Ovary (tissue), 10 donors: ENCODE measurements at places on chromosomes 3 and 15. TPM values are rescaled to one million over a fixed set of nuclear protein-coding genes. Genes with fewer than 3 reads are reported as not detected.

Gene GALNT15
- 33.7 TPM for polyA plus RNA-seq

Gene SRGAP3
- polyA plus RNA-seq = 2.1 TPM

GRCh38 chr3:61832375-61833229 lies 271.2 kb downstream of the PTPRG start:
- no peak for DNase-seq

GRCh38 chr15:76312540-76313174 lies 1.4 kb upstream of the ETFA start:
- no peak for DNase-seq

Gene RYR3
- 0.79 TPM for polyA plus RNA-seq

Gene CPLX3
- polyA plus RNA-seq = not detected

DNA sequence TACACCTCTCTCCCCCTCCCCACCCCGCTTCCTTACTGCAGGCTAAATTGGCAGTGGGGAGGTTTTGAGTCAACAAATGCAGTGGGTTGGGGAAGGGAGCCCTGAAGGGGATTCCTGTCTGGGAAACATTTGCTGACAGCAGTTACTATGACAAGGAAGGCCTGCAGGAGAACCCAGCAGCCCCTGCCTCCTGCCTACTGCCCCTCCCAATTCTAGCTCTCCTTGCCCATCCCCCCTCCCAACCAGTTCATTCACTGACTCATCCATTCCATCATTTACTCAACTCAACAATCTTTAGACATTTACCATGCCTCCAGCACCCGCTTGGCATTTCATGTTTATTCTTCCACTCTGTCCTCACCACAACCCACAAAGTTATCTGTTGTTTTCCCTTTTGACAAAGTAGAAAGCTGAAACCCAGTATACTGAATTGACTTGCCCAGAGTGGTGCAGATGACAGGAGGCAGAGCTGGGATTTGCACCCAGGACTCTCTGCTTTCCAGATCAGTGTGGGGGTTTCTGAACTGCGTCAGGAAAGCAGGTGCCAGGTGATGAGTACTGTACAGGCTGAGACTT lies 75.0 kb downstream of the MAGEF1 start:
- DNase-seq = no peak
